Upper lobe of right lung (tissue), 1 donor: ENCODE measurements at places on chromosomes 11 and 22.

DNA sequence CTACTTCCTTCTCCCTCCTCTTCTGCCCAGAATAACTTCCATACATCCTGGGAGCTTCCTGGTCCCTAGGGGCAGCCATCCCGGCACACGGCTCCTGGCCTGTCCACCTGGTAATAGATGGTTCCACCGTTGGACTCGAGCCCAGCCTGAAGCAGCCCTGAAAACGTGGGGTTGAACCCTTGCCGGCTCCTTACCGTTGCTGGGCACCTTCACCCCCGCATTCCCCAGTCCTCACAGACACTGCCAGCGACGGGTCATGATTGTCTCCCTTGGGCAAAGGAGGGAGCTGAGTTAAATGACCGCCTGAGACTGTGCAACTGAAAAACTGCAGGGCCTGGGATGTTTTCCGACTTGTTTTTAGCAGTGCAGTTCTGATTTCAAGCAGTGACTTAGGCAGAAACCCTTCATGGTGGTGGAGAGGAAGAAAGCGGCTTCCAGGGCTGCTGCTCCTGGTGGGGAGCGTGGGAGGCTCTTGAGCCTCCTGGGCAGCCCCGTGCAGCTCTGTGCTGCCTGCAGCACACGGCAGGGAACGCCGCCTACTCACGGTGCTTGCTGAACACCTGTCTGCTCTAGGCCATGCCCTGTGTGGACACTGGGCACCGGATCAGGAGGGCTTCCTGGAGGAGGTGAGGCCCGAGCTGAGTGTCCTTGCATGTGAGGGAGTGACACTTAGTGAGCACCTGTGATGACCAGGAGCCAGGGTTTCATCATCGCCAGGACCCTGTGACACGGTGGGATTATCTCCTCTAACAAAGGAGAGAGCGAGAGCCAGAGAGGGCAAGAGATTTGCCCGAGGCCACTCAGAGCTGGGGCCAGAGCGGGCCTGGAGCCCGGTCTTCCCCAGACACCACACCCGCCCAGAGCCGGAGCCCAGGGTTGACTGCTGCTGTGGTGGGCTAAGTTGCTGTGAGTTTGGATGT lies 77.4 kb downstream of the FBLN1 start:
- no peak for DNase-seq

DNA sequence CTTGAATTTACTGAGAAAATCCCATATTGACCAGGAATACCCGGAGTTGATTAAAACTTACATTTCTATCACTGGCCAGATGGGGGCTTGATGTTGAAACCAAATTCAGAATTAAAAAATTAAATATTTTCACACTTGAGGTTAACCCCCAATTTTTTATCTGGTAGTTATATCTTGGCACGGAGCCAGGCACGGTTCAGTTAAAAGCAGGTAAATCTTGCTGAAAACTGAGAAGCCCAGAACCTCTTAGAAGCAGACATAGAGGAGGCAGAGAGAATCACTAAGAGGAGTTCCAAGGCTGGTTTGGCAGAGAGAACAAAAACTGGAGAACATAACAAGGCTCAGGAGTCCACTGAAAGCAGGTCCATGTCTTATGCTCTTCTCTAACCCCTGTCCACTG lies 77.7 kb downstream of the USP35 start:
- no peak for DNase-seq

- DNase-seq, result no peak
Measured at GRCh38 chr11:17385492-17385891, 3.0 kb downstream of the KCNJ11 start.

- DNase-seq, result no peak
Measured at GRCh38 chr22:29626497-29627195, 23.2 kb downstream of the NF2 start.

DNA sequence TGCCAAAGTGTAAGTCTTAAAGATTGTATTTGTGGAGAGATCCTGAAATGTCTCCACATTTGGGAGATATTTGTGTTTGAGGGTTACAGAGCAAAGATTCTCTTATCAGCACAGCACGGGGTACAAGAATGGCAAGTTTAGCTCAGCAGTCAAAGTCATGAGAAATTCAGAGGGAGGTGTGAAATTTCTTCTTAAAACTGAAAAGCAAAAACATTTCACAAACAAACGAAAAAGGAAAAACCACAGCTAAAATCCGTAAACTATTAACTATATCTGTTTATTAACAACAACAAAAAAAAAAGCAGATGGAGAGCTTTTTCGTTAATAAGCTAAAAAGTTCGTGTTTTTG lies 40.9 kb upstream of the ETS1 start:
- no peak for DNase-seq

- DNase-seq, result no peak
Measured at GRCh38 chr11:23789938-23790371, 706.9 kb upstream of the LUZP2 start.

- no peak for DNase-seq
Measured at GRCh38 chr11:111582163-111582562, 20.1 kb upstream of the SIK2 start.

DNA sequence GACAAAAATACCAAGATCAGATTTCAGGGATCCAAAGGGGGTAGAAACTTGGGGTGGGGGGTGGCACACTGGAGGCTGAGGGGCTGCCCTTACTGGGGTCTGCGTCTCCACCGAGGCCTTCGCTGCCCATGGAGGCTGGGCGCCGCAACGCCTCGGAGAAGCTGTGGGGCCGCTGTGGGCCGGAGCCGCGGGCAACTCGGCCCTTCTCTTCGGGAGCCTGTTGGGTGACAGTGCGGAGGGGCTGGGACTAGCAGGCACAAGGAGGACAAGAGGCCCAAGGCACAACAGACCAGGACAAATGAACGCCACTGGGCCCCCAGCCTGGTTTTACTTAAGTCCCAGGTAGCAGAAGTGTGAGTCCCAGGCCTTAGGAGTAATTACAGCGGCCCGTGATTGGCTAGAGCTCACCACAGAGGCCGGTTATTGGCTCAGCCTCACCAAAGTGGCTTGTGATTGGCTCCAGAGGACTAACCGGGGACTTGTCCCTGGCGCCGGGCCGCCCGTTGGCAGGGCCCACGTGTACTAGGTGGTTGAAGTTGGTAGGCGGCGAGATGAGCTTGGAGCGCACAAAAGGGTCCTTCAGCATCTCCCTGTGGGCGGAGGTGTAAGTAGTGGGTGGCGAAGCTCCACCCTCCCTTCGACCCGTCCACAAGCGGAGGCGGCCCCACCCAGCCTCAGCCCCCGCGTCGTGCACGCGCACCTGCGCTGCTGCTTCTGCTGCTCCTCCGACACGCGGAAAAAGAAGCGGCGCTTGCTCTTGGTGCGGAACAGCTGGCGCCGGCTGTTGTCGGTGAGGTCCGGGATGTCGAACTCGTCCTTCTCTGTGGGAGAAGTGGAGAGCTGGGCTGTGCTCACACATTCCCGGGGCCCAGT lies 16.5 kb upstream of the MEN1 start:
- peak; percentile 59 for DNase-seq
